Activated CD4-positive, alpha-beta T cell treated with anti-CD3 and anti-CD28 coated beads for 36 hours (primary cell): ENCODE measurements at places on chromosomes 13 and 19. TPM values are rescaled to one million over a fixed set of nuclear protein-coding genes. Genes with fewer than 3 reads are reported as not detected.

The SLITRK5 gene
- total RNA-seq: not detected

The GJB2 gene
- total RNA-seq: 9.9 TPM

The SLITRK6 gene
- not detected for total RNA-seq

The CD70 gene
- 3.3 TPM for total RNA-seq

The RUVBL2 gene
- total RNA-seq: 155 TPM

The GIPC1 gene
- 25.7 TPM for total RNA-seq

The ZNF530 gene
- total RNA-seq: 7.1 TPM

The TMEM190 gene
- not detected for total RNA-seq

The ZNF525 gene
- total RNA-seq: 27.8 TPM

The CAPS gene
- total RNA-seq: 2.2 TPM

The ZNF560 gene
- total RNA-seq: not detected

The ATP8A2 gene
- 0.39 TPM for total RNA-seq

The ZIC5 gene
- not detected for total RNA-seq

The N4BP2L1 gene
- 16.1 TPM for total RNA-seq

The ZNF415 gene
- total RNA-seq: 3.2 TPM

The TMC4 gene
- total RNA-seq: 0.55 TPM

The AZU1 gene
- not detected for total RNA-seq

The KLF12 gene
- 29.2 TPM for total RNA-seq

The LILRB2 gene
- total RNA-seq: not detected

The FAM83E gene
- total RNA-seq: 1.5 TPM

The TMEM59L gene
- total RNA-seq: 0.11 TPM

The ZNF681 gene
- total RNA-seq: 9.1 TPM

The RNF225 gene
- 0.56 TPM for total RNA-seq

The FGF9 gene
- total RNA-seq: not detected

The PGLYRP2 gene
- not detected for total RNA-seq

The RNF17 gene
- 0.47 TPM for total RNA-seq

The FLT1 gene
- 27.4 TPM for total RNA-seq

The ZNF331 gene
- total RNA-seq: 29.7 TPM
